ENCODE measurements at places on chromosomes 1 and 21. TPM values are rescaled to one million over a fixed set of nuclear protein-coding genes. Genes with fewer than 3 reads are reported as not detected.

TSPAN1 gene
- not detected for total RNA-seq

TTC34 gene
- total RNA-seq, result 0.09 TPM

GRCh38 chr1:26998429-26999300 is 5.2 kb downstream of the TRNP1 start:
- DNase-seq, result no peak

DNA sequence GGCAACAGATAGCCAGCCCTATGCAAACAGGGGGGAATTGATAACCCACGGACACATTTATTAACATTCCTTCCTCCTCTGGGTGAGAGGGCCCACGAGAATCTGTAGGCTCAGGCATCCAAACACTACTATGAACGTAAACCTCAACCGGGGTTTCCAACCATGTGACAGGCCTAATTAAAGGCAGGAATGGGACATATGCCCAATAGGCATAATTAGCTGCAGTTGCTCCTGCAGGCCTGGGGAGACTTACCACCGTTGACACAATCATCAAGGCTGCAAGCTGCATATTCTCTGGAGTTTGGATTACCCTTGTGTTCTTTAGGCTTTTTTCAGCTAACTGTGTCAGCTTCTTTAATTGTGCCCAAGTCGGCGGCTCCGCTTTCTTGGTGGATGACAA is 22.2 kb upstream of the GBP1 start:
- no peak for DNase-seq

DNA sequence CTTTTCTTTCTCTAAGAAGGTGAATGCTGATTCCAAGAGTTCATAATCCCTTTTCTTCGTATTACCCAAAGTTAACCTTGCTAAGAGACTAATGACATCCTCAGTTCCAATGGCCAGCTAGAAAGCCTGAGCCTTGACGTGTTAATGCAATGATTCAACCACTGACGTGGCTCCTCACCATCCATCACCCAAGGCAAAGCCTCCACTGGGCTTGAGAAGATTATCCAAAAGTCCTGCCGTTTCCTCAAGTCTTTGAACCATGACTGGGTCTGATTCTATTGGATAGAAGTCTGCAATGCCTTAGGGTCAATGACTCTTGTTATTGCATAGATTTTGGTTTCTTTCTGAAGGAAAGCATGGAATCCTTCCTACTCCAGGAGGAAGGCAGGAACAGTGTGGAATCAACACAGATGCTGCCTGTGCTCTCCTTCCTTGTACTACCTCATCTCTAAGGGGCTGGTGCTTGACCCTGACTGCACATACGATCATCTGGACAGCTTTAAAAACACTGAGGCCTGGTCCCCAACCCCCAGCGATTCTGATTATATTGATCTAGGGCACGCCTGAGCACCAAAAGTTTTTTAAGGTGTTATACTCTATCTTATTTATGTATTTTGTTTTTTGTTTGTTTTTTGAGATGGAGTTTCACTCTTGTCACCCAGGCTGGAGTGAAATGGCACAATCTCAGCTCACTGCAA is 69.3 kb upstream of the ANGPTL1 start:
- no peak for DNase-seq

GRCh38 chr1:8706995-8707396 is 110.4 kb downstream of the RERE start:
- peak; percentile 36 for DNase-seq

GRCh38 chr1:47659146-47659545 is 221.3 kb downstream of the FOXD2 start:
- DNase-seq, result peak; percentile 79

LRRC42 gene
- 69.1 TPM for total RNA-seq

PLD5 gene
- total RNA-seq, result 1.8 TPM

All from neural progenitor cell (in vitro differentiated cells).